ENCODE measurements at places on chromosomes 16 and 17. TPM values are rescaled to one million over a fixed set of nuclear protein-coding genes. Genes with fewer than 3 reads are reported as not detected.

Gene KRTAP9-4
- total RNA-seq = not detected

Gene CACNG4
- total RNA-seq = 2.3 TPM

Gene KRTAP4-4
- not detected for total RNA-seq

Gene KRTAP1-5
- not detected for total RNA-seq

Gene TP53TG3C
- total RNA-seq = not detected

Gene TPSAB1
- not detected for total RNA-seq

Gene UBN1
- 35.1 TPM for total RNA-seq
